ENCODE measurements at places on chromosomes 6 and 20.

GRCh38 chr20:8213831-8214587 lies 81.9 kb downstream of the PLCB1 start:
- DNase-seq: no peak

GRCh38 chr6:108574457-108575141 lies 13.9 kb downstream of the FOXO3 start:
- no peak for DNase-seq

GRCh38 chr6:6588064-6588923 lies at the start of gene LY86:
TSS of gene LY86 (plus strand) at chr6:6588720. CDS start at chr6:6588735, 15 bp downstream.
- DNase-seq: no peak

- no peak for DNase-seq
These were observed 103.4 kb upstream of the SLC22A23 start for GRCh38 chr6:3560211-3560610.

DNA sequence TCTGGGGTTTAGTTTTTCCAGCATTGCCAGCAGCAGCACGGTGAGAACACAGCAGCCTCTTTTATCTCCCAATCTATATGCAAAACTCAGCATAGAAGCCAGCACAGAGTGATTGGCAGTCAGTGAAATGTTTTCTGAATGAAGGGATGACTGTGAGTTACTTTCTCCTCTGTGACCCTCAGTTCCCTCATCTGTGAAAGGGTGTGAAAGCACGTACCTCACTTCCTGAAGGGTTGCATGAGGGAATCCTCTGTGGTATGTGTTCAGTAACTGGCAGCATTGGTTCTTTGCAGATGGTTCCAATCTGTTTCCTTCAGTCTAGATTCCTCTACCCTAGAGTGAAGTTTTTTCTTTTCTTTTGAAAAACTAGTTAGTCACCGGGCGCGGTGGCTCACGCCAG lies 40.0 kb downstream of the EFCAB8 start:
- DNase-seq: peak; percentile 47

DNA sequence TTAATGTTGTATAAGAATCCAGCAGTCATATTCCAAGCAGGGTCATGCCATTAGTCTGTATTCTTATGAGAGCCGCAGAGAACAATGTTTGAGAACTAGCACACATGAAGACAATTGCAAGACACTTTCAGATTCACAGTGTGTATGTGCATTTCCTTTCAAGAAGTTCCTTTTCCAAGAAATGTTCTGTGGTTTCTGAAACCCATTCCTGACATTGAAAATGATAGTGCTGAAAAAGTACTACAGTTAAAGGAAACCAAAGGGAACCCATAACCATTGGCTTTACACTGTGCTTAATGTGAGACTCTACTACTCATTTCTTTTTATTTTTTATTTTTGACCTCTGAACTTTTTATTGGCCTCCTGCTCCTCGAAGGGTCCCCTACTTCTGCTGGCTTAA lies 4.2 kb upstream of the CALHM6 start:
- DNase-seq: no peak

DNA sequence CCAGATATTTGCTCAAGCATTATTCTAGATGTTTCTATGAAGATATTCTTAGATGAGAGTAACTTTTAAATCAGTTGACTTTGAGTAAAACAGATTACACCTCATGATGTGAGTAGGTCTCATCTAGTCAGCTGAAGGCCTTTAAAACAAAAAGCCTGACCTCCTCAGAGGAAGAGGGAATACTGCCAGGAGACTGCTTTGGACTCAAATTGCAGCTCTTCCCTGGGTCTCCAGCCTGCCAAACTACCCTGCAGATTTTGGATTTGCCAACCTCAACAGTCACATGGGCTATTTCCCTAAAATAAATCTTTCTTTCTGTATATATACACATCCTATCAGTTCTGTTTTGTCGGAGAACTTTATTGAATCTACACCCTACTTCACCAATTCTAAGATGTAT lies 182.5 kb upstream of the TENT5A start:
- DNase-seq: no peak

- DNase-seq: no peak
These were observed 294.0 kb downstream of the SOX4 start for GRCh38 chr6:21887231-21888185.

GRCh38 chr6:76840865-76841264 lies 622.4 kb downstream of the HTR1B start:
- no peak for DNase-seq

DNA sequence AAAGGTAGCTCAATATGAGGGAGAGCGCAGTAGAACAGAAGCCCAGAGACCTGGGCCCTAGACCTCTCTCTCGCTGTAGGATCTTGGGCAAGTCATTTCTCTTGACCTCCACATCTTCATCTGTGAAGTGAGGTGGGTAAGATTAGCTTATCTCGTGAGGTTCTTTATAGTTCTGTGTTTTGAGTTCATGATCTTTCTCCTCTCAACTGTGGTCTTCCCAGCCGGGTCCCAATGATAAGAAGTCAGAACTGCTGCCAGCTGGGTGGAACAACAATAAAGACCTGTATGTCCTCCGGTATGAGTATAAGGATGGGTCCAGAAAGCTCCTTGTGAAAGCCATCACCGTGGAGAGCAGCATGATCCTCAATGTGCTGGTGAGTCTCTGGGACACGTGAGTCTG lies 6.9 kb downstream of the PSMF1 start:
- no peak for DNase-seq

GRCh38 chr6:141321493-141322347 lies 811.0 kb upstream of the GJE1 start:
- no peak for DNase-seq

DNA sequence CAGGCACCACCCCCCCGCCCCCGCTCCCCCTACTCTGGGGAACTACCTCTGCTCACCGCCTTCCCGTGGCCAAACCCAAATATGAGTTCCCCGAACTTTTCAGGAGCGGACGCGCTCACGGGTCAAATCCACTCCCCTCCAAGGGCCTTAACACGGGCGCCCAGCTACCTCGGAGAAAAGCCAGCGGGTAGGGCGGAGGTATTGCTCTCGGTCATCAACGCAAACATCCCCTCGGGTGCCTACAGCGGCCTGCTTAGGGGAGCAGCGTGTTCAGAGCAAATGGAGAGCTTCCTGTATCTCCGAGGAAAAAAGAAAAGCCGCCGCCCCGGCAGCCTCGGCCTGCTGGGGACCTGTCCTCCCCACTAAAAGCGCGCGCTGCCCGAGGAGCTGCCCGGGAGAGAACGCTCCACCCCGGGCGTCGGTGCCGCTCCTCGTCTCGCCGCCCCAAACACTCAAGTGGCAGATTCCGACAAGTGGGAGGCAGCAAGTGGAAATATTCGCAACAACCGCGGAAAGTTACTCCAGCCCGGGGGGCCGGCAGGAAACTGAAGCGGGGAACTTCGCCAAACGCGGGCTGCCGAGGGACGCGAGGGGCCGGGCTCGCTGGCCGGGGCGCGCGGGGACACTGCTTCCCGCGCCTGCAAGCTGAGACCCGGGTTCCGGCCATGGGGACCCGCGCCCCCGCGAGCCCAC lies 699 bp downstream of the PTPRT start:
- DNase-seq: no peak

DNA sequence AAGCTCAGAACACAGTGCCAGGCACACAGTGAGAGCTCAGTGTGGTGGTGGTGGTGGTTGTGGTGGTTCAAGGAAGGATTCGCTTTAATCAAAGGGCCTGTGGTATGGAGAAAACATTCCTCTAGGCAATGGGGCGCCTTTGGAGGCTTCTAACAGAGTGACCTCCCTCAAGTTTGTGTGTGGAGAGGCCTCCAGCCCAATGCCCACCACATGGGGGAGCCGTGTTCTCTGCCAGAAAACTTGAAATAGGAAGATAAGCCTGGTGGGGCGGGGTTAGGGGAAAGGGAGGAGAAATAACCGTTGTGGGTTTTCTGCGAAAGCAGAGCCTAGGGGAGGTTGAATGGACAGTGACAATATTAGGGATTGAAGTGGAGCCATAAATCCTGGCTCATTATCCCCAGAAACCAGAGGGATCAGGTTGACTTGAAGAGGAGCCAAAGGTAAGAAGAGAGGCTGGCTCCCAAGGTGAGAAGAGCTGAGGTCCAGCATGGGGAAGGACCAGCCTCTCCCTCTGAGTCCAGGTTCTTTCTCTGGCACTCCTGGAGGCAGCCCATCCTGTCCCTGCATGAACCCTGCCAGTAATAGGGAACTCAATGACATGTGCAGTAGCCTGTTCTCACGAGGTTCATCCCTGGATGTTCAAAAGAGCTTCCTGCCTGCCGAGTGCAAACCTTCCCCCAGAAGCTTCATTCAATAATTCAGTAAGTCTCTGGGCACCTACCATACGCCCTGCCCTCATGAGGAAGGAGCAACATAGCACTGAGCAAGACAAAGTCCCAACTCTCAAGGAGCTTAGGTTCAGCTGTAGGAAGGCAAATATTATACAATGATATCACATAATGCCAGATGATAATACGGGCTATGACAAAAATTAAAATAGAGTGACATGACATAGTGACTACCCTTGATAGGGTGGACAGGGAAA lies 51.4 kb downstream of the TGM2 start:
- DNase-seq: peak; percentile 69

DNA sequence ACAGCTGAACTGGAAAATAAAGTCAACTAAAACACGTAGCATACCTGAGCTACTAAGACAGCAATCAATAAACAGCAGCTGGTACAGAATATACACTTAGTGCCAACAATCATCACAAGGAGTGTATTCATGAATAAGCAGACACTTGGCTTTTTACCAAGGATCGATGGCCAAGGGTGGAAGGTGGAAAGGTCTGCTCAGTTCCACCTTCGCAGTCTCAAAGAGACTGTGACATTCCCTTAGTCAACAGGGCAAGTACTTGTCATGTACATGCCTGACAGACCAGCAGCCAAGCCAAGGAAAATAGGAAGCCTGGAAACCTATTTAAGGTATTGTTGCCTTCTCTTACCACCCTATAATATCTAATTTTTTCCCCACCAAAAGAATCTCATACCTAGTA lies 21.4 kb downstream of the HBS1L start:
- DNase-seq: no peak

DNA sequence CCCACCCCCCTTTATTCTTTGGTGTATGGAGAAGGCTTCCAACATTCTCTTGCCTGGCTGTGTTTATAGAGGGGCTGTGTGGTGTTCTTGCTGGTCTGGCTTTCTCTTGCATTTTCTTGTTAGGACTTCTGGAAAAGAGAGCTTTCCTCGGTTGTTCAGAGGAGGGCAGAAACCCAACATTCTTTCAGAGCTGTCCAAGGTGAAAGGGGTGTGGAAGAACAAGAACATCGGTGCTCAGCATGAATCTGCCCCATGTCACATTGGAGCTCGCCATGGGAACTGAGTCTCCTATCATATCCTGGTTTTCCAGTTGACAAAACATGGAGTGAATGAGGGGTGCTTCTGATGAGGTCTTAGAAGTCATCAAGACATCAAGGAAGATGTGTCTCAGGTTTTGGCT lies 281.8 kb downstream of the RNF144B start:
- DNase-seq: no peak

DNA sequence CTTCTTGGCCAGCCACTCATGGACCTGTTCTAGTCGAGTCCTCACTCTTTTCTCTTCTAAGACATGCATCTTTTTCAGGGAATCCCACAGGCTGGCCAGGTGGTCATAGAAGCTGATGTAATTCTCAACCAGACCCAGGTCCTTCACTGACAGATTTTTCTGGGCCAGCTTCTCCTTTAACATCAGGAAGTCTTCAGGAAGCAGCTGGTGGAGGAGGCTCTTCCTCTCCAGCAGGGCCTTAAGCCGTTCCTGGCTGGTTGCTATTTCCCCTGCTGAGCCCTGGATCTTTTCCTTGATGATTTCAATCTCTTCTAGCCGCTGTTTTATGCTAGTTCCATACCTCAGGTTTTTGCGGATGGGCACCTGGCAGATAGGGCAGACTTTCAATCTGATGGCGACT lies 28.6 kb downstream of the DDX27 start:
- DNase-seq: no peak

GRCh38 chr6:42726485-42727086 lies 4.2 kb upstream of the PRPH2 start:
- peak; percentile 88 for DNase-seq

DNA sequence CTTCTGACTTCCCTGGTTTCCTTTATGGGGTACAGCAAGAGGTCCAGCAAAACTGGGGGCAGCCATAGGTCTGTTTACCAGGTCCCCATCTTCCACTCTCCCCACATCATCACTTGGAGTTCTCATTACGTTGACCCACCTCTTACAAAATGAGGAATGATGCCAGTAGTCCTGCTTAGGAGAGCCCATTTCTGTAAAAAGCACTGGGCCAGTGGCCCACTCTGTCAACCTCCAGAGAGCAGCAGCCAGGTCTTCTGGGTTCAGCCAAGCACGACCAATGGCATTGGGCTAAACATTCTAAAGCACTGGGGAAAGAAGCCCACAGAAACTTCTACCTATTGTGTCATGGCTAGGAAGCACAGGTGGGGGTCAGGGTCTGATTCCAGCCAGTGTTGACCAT lies 13.9 kb downstream of the ZC3H12D start:
- DNase-seq: no peak

- DNase-seq: no peak
These were observed 116.4 kb downstream of the FLRT3 start for GRCh38 chr20:14220986-14221385.

GRCh38 chr6:37877373-37878149 lies 58.0 kb downstream of the ZFAND3 start:
- DNase-seq: no peak

DNA sequence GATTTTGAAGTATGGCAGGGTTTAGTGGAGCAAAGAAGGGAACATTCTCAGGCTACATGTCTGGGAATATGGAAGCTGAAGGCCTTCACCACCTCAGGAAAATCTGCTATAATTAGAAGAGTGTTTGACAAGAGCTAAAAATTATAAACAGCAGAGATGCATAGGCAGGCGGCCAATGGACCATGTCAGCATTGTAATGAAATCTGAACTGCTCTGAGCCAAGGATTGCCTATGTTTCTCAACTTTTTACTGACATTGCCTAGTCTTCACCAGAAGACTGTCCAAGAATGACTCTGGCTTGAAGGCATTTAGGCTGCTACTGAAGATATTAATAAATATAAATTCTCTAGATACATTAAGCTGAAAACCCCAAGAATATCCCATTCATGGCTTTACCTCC lies 84.1 kb downstream of the C6orf52 start:
- DNase-seq: no peak

GRCh38 chr20:8571611-8572010 lies 439.5 kb downstream of the PLCB1 start:
- DNase-seq: no peak

- peak; percentile 17 for DNase-seq
These were observed 53.8 kb downstream of the ABHD12 start for GRCh38 chr20:25336561-25337422.

DNA sequence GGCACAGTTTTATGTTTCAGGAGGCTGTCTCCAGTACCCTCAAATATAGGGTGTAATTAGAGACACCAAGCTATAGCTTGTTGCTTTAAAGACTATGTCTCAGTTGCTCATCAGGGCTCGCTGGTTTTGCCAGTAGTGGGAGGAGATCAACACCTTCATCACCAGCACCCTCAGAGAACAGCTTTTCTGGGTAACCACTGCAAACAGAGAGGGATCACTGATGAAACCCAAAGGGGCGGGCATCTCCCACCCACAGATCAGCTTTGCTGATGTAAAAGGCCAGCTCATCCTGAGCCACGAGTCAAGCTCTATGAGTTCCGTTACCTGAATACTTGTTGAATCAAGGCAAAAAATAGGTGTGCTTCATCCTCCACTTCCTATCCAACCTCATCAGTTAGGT lies 187.7 kb downstream of the AIG1 start:
- no peak for DNase-seq

- DNase-seq: peak; percentile 87
These were observed 22.6 kb upstream of the RIN2 start for GRCh38 chr20:19735446-19735845.

GRCh38 chr6:90596967-90597539 lies 10.2 kb upstream of the MAP3K7 start:
- no peak for DNase-seq

Data from ELR (cell line).